ENCODE measurements at places on chromosomes 2 and 18. TPM values are rescaled to one million over a fixed set of nuclear protein-coding genes. Genes with fewer than 3 reads are reported as not detected.
A peak's percentile ranks its signal among the peaks of the same experiment; 100 is the strongest.

GRCh38 chr18:76801567-76802505 lies 20.5 kb upstream of the ZNF236 start:
- peak; percentile 60 for DNase-seq

- DNase-seq: no peak
These were observed 66.3 kb downstream of the SIGLEC15 start for GRCh38 chr18:45891806-45892205.

- DNase-seq: no peak
These were observed 27.7 kb downstream of the FHL2 start for GRCh38 chr2:105371156-105371555.

DNA sequence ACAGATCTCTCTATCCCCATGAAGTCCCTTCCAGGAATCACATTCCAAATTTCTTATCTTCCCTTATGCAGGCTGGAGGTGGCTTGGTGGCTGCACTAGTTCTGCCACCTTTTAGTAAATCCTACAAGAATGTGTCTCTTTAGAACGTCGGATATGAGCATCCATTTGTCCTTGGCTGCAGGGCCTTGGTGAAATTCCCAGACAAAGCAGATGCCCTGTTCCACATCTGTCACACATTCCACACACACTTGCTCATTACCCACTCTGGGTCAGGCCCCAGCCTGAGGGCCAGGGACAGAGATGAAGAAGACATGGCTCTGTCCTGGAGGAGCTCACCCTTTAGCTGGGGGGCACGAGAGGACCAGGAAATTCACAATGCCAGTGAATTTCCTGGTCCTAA lies 31.2 kb upstream of the GPR17 start:
- no peak for DNase-seq

DNA sequence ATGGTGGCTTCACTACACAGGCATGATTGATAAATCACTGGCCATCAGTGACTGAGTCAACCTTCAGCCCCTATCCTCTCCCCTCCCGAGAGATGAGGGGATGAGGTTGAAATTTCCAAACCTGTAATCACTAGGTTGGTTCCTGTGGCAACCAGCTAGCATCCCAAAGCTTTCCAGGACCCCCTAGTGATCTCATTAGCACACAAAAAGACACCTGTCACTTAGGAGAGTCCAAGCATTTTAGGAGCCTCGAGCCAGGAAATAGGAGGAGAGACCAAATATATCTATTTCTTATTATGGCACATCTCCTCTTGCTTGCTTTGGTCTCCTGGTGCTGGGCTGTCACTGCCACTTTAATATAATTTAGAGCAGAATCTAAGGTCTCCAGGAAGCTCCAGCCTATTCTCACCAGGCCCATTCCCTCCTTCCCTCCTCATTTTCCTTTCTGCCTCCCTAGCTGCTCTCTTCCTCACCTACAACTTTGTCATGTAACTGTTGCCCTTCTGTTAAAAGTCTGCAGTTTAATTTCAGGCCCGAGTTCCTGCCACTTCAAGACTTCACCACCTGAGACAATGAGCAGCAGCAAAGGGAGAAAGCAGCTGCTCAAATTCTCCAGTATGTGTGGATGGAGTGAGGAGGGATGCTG lies 33.2 kb upstream of the NAB1 start:
- no peak for DNase-seq

GRCh38 chr2:67652679-67653078 lies 255.5 kb downstream of the ETAA1 start:
- DNase-seq: no peak

GRCh38 chr2:173400760-173401159 lies 46.1 kb downstream of the CDCA7 start:
- no peak for DNase-seq

DNA sequence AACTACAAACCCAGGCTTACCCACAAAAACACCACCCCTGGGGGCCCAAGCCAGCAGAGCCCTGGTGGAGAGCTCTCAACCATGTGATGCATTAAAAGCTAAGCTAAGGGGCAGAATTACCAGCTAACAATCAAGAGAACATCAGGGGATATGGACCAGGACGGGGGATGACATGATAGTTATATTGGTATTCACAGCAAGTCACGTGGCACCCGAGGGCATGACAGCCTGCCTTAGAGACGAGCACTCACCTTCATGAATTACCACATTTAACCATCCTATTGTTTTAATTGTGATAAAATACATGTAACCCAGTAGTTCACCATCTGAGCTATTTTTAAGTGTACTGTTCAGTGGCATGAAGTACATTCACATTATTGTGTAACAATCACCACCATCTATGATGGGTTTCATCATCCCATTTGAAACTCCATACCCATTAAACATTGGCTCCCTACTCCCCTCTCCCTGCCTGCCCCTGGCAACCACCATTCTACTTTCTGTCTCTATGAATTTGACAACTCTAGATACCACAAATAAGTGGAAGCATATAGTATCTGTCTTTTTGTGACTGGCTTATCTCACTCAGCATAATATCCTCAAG lies 245.6 kb downstream of the ANAPC1 start:
- DNase-seq: no peak

DNA sequence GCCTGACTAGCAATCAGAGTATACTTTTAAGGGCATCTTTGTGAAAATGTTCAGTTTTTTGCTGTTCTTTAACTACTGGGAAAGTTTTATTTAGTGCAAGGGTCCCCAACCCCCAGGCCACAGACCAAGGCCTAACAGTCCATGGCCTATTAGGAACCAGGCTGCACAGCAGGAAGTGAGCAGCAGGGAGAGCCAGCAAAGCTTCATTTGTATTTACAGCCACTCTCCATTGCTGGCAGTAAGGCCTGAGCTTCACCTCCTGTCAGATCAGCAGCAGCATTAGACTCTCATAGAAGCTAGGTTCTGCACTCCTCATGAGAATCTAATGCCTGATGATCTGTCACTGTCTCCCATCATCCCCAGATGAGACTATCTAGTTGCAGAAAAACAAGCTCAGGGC lies 17.1 kb upstream of the NR4A2 start:
- DNase-seq: no peak

DNA sequence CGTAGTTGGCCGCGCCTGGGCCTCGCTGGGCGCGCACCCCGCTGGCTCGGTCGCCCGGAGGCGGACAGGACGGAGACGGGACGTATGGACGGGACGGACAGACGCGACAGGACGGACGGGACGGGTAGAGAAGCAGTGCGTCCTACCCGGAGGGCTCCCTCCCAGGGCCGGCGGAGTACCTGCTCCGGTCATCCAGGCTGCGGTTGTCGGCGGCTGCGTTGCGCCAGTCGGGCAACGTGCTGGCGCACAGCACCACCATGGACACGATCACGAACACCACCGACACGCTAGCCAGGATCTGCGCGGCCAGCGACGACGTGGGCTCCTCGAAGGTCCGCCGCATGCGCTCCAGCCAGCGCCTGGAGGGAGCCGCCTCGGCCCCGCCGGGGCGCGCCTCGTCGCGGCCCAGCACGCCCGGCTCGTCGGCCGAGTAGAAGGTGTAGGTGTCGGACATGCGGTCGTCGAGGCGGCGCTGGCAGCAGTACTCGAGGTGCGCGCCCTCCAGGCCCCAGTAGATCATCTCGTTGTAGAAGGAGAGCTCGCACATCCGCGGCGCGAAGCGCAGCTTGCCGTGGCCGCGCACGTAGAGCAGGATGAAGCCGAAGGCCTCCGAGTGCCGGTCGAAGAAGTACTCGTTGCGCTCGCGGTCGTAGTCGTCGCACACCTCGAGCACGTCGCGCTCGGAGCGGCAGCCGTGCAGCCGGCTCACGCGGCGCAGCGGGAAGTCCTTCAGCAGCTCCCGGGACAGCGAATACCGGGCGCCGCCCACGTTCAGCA lies 903 bp downstream of the KCNG3 start:
- DNase-seq: no peak

GRCh38 chr2:98576666-98577312 lies 31.5 kb downstream of the COA5 start:
- DNase-seq: no peak

Gene LGALSL
- polyA plus RNA-seq: 0.72 TPM

Gene GBX2
- polyA plus RNA-seq: not detected

Gene GFPT1
- 10.7 TPM for polyA plus RNA-seq

Gene DNER
- not detected for polyA plus RNA-seq

Gene NEU4
- polyA plus RNA-seq: not detected

Gene ABCA12
- polyA plus RNA-seq: not detected

Gene SPDYA
- polyA plus RNA-seq: 0.61 TPM

Measured in CD8-positive, alpha-beta memory T cell (primary cell).